A673 (cell line): ENCODE measurements at places on chromosomes 3 and 15. TPM values are rescaled to one million over a fixed set of nuclear protein-coding genes. Genes with fewer than 3 reads are reported as not detected.

- no peak for DNase-seq
Measured at GRCh38 chr3:21543380-21544075, 207.5 kb downstream of the ZNF385D start.

DNA sequence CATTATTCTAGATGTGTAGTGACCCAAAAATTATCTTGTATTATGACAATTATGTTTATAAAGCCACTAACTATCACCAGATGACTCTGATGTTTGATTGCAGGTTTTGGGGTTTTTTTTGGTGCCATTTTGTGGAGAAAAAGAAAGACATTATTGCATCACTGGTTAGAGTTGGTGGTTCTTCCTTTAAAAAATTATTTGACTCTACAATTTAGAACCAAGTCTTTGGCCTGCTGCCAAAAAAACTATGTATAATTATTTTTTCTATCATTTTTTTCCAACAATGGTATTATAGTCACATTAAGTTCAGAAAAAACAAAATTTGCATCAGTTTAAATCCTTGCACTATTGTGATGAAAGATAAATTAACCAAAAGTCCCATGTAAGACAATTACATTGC, 258.6 kb upstream of the GRM7 start:
- no peak for DNase-seq

- DNase-seq = no peak
Measured at GRCh38 chr3:124478830-124479229, 251.4 kb upstream of the UMPS start.

DNA sequence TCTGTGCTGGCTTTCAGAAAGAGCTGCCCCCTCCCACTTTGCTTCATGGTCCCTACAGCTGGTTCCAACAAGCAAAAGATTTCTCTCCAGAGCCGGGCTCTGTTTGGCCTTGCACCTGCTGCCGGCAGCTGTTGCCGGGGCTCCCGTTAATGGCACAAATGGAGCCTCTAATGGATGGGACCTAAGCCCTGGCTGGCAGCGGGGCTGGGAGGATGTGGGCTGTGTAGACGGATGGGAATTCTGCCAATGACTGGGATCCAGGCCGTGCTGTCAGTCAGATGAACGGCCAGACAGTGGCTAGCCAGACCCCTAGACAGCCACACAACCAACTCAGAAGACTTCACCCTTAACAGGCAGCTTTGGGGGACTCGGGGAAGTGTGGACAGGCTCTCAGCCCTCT, 88.0 kb downstream of the RPLP1 start:
- DNase-seq = no peak

DNA sequence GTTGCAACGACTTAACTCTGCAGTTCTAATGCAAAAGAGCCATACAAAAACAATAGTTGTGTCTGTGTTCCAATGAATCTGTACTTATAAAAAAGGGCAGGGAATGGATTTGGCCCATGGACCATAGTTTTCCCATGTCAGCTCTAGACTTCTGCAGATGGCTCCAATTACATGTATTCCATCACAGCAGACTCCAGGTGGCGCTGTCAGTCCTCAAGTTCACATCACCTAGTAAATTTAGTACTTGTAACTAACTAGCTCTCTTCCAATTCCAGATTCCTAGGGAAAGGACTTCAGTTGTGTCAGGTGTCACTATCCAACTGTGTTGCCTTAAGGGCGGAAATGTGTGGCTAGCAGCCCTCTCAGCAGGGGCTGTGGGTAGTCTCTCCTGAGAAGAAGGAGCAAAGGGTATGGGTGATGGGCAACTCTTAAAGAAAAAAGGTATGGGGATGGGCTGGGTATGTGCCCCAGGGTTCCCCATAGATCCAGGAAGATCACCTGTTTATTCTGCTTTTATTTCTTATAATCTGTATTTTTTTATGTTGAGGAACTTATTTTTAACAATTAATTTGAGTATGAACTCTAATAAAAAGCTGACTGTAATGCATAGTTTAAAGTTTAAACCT, 36.2 kb downstream of the BBS4 start:
- DNase-seq = peak; percentile 76

GRCh38 chr15:68997050-68997449, 17.4 kb upstream of the NOX5 start:
- no peak for DNase-seq

GRCh38 chr15:85778107-85778776, 16.5 kb downstream of the KLHL25 start:
- DNase-seq = no peak

GRCh38 chr3:110666495-110666894, 405.1 kb upstream of the NECTIN3 start:
- no peak for DNase-seq

- no peak for DNase-seq
Measured at GRCh38 chr3:31688984-31689383, 156.3 kb downstream of the STT3B start.

Gene PIGZ
- total RNA-seq = 0.68 and 0.69 TPM in 2 replicates

Gene TNFAIP8L3
- 0.15 and 0.24 TPM in 2 replicates for total RNA-seq

Gene LRIG1
- 24.1 and 24.9 TPM in 2 replicates for total RNA-seq

Gene TXNRD3
- total RNA-seq = 4.1 and 5.5 TPM in 2 replicates

Gene GRAMD1C
- 3.1 and 4.5 TPM in 2 replicates for total RNA-seq

Gene SLC28A1
- total RNA-seq = not detected in 2 replicates

Gene WDR49
- total RNA-seq = not detected in 2 replicates
